ENCODE measurements at places on chromosomes 1 and 21.
A peak's percentile ranks its signal among the peaks of the same experiment; 100 is the strongest.

GRCh38 chr1:22776035-22776613 lies 65.5 kb downstream of the EPHB2 start:
- no peak for DNase-seq

DNA sequence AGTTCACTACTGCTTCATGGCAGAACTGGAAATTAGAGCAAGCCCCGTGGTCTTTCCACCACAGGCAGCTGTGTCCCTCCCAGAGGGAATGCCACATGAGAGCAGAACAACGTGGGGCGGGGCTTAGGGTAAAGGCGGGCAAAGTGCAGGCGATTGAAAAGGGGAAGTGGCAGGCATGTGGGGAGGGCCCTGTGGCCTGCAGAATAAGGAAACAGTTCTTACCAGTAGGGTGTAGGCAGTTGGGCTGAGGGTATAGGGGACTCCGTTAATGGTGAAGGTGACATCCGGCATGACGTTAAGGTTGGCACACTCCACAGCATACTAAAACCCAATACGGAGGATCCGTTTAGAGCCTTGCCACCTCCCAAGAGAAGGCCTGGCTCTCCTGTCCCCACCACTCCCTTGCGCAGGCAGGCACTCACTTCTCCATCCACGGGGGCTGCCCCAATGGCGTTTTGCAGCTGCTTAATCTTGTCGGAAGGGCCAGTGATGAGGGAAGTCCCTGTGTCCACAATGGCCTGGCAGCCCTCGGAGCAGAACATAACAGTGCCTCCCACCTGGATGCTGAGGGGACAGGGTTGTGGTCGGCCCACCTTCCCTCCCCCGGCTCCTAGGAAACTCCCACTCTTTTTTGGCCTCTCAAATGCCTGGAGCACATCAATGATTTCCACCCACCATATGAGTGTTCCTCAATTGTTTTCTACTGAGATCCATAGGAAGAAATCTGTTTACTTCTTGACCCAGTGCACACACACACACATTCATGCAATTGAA lies 9.1 kb upstream of the RAB7B start:
- DNase-seq: no peak

DNA sequence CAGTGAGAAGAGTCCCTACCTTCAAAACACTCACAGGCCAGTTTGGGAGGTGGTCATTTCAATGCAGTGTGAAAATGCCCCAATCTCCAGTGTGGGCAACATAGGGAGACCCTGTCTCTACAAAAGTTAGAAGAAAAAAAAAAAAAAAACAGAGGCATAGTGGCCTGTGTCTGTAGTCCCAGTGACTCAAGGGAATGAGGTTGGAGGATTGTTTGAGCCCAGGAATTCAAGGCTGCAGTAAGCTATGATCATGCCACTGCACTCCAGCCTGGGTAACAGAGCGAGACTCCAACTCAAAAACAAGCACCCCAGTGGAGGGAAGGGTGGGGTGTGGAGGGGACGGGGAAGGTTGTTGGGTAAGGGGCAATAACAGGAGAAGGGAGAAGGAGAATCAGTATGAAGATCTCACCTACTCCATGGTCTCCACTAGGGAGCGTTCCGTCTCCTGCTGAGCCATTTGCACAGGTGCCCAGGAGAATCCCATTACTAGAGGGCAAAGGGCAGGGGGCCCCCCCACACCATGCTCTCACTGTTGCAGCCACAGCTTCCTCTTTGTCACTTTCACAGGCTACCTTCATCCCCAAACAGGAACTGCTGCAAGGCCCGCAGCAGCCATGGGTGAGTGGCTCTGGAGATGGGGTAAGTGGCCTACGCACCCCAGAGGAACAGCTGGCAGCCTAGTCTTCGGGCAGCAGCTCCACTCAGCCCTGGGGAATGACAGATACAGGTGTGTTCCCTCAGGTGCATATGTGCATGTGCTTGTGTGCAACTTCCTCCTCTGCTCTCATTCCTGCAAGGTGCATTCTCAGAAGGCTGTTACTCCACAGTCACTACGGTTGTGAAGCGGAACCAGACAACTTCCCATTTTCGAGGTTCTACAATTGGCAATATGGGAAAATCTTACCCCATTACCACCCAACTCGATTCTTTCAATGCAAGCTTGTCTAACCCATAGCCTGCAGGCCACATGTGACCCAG lies 87.9 kb upstream of the LYST start:
- DNase-seq: peak; percentile 41

- DNase-seq: no peak
Measured at GRCh38 chr1:67555461-67556296, 125.5 kb upstream of the SERBP1 start.

- peak; percentile 76 for DNase-seq
Measured at GRCh38 chr1:94416901-94417727, 1.1 kb upstream of the ABCD3 start.

DNA sequence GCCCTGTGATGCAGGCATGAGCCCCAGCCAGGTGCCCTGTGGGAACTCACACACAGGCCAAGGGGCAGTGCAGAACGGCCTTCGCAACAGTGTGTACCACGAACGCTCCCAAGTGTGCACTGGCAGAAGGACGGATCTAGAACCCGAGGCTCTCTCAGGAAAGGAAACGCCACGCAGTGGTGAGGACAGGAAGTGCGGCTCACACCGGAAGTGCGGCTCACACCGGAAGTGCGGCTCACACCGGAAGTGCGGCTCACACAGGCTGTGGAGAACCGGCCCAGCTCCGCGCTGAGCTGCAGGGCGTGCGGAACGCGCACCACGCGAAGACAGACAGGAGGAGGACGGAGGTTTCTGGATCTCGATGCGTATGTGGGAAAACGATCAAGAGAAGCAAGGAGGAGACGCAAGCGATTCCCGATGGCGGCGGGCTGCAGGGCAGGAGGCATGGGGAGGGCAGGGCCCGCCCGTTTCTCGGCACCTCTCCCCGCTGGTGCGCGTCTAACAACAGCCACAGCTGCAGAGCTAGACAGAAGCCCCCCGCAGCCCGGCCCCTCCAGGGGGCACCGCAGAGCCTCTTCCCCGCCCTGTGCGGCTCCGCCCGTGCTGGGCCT lies 35.9 kb upstream of the TMEM52 start:
- no peak for DNase-seq

- DNase-seq: peak; percentile 88
Measured at GRCh38 chr1:153790313-153790965, 15.2 kb downstream of the SLC27A3 start.
